Amniotic epithelial cell (primary cell): ENCODE measurements at places on chromosomes 11 and 22.

GRCh38 chr11:78504181-78504580 is 70.5 kb downstream of the NARS2 start:
- DNase-seq: no peak

DNA sequence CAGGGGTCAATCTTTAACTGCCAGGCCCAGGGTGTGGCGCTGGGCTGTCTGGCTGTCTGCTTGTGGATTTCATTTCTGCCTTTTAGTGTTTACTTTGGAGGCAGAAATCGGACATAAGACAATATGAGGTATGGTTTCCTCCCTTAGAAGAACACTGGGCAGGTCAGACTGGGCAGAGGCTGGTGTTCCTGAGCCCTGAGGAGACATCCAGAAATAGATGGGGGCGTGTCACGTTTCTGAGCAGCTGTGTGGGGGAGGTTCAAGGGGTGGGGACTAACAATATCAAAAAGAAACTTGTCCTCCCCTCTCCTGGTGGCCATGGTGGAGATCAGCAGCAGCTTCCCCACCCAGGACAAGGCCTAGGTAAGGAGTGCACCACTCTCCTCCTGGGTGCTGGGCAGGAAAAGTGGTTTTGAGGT is at the start of gene ART1:
Gene ART1, plus strand, starts transcription at position 312 of the 419 bp plus-strand sequence. CDS start 14,086 bp downstream, outside the sequence.
- DNase-seq: no peak

DNA sequence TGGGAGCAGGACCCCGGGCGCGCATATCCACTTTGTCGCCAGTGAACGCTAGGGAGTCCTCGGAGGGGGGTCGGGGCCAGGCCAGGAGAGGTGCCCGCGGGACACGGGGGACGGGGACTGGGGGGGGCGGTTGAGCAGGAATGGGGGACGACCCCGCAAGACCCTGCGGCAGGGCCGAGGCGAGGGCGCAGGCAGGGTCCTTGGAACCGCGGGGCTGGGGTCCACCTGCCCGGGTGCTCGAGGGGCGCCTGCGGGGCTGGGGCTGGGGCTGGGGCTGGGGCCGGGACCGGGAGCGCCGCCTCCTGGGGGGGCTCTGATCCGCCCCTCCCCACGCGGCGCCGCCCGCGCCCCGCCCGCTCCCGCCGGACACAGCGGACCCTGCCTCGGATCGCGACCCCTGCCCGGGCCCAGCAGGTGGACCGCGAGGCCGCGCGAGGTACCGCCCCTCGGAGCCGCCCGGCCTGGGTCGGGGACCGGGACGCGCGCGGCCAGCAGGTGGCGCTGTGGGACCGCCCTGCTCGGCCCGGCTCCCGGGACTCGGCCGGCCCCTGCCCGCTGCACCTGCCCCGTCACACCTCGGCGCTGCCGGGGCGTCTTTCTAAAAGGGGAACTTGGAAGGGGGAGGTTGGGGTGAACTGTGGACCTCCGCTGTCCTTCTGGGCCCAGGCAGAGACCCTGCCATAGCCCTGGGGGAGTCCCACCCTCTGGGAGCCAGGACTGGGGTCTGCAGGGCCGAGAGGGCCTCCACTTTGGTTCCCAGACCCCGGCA is 11.0 kb downstream of the CRELD2 start:
- no peak for DNase-seq

DNA sequence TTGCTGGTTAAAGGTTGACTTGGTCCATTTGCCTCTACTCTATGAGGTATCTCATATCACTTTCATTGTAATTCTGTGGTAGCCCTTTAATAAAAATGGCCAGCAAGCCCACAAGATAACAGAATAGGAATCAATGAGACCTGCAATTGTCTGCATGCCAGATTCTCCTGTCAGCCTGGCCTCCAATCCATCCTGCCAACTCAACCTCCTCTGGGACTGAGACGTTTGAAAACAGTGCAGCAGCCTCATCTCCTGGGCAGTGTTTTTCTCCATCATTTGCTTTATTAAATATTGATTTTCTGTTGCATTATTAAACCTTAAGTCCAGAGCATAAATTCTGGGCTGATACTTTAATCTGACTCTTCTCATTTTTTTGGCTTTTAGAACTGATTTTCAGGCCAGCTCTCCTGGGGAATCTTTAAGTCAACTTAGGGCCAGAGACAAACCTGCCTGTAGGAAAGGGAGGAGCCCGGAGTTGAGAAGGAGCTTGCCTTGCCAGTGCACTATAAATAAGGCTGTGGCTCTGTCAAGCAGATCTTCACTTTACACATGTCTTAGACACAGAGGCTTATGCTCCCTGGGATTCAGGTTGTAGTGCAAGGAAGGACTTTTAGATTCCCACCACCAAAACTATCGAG is 798.0 kb downstream of the NTM start:
- no peak for DNase-seq

GRCh38 chr11:10653946-10654810 is 39.4 kb downstream of the IRAG1 start:
- DNase-seq: peak; percentile 73

DNA sequence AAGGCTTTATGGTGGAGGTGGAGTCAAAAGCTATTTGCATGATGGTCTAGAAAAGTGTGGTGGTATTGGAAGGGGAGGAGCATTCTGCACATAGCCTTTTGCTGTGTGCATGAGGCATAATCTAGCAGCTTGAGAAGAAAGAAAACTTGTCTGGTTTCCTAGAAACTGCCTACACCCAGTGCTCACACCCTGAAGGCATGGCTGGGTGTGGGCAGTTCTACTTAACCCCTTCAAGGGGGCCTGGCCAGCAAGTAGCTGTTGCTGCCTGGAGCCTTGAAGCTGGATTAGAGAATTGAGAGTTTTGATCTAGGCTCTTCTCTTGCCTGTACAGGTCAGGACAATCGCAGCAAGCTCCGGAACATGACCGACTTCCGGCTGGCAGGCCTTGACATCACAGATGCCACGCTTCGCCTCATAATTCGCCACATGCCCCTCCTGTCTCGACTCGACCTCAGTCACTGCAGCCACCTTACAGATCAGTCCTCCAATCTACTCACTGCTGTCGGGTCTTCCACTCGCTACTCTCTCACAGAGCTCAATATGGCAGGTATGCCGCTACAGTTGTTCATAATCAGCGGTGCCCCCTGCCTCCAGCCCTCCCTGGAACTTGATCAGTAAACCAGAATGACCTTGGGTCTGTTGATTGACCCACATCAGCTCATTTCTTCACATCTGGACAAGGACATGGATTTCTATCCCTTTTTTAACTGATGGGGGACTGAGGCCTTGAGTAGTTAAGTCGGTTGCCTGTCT is 12.2 kb upstream of the GRK2 start:
- no peak for DNase-seq

DNA sequence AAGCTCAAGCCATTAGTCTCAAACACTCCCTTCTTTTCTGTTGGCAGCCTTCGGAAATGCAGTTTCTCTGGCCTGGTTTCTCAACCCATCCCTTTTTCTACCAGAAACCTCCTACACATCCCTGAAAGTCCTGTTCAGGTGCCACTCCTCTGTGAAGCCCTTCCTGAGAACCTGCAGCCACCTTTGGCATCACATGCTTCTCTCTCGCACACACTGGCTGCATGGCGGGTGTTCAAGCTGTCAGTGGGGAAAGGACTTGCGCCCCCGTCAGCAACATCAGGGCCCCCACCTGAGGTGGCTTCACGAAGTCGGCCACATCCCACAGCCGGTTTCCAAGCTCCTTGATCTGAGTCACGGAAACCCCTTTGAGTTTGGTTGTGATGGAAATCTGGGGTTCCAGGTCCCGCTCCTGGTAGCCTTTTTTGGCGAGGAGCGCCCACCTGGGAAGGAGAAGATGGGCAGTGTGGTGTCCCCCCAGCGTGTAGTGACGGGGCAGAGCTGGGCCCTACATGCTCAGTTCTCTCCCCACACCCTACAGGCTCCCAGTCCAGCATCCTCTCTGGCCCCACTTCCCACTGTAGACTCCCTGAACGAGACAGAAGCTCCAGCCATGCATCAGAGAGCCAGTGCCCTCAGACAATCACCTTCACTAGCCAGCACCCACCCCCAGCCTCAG is 1.7 kb upstream of the LRRC74B start:
- DNase-seq: no peak

GRCh38 chr11:125992893-125993292 is 47.0 kb downstream of the VSIG10L2 start:
- DNase-seq: no peak

- DNase-seq: no peak
Measured at GRCh38 chr11:65454311-65454695, 31.7 kb downstream of the NEAT1 start.

DNA sequence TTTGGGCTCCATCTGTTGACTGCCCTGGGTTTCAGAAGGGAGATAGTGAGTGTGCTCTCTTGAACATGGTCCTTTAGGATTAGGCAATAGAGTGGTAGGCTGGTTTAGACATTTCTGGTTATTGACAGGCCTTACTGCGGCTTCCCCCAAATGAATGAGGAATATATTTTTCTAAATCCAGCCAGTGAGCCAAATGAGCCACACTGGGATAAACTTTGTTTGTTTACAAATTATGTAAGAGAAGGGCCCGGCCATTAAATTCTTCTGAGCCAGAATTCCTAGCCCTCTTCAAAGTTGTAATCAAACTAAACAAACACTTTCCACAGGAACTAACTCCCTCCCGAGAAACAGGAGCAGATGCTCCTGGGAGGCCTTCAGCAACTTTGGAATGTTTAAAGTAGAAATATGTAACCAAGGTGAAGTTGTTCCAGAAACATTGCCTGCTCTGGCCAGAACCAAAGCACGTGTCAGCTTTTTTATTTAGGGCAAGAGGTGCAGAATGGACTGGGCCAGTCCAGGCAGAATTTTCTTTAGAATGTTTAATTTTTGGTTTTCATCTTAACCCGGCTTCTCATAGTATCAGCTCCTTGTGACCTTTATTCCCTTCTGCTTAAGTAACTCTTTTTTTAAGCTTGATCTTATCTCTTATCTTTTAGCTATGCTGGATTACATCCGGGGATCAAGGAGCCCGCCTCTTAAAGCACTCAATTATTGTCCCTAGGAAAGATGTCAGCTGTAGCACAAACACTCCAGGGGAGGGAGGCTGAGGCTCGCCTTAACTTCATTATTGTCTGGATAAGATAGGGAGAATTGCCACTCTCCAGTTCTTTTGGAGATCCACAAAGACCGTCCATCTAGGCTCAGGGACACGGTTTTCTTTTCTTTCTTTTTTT is 28.7 kb downstream of the ZNRF3 start:
- peak; percentile 37 for DNase-seq

DNA sequence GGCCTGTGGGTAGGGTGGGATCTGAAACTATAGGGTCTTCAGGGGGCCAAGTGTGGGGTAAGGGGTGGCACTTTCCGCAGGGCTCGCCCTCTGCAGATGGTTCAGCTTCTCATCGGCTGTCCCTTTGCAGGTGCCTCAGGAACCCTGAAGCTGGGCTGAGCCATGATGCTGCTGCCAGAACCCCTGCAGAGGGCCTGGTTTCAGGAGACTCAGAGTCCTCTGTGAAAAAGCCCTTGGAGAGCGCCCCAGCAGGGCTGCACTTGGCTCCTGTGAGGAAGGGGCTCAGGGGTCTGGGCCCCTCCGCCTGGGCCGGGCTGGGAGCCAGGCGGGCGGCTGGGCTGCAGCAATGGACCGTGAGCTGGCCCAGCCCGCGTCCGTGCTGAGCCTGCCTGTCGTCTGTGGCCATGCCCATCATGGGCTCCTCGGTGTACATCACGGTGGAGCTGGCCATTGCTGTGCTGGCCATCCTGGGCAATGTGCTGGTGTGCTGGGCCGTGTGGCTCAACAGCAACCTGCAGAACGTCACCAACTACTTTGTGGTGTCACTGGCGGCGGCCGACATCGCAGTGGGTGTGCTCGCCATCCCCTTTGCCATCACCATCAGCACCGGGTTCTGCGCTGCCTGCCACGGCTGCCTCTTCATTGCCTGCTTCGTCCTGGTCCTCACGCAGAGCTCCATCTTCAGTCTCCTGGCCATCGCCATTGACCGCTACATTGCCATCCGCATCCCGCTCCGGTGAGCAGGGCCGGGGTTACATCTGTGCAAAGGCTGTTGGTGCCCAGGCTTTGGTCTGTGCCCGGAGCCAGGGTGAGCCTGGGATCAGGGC is 5.8 kb downstream of the ADORA2A start:
- DNase-seq: no peak

DNA sequence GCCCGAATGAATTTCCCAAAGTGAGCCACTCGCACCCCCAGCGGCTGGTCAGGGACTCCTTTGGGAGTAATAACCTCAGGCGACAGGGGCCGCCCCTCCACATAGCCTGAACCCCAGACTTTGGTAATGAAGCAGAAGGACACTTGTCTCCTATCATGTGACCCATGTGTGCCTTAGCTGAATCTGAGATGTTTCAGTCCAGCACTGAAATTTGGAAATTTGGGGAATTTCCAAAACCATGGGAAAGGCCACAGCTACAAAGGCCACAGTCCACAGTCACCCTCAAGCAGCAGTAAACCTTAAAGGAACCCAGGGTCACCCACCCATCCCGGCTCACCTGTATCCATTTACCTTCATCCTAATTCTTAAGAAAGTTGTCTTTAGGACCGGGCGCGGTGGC is 51.4 kb upstream of the FADD start:
- DNase-seq: no peak

GRCh38 chr22:17281440-17281841 is 62.2 kb upstream of the ADA2 start:
- no peak for DNase-seq

GRCh38 chr11:33064866-33065265 is 25.5 kb downstream of the TCP11L1 start:
- no peak for DNase-seq

- no peak for DNase-seq
Measured at GRCh38 chr22:31820655-31821054, 66.8 kb downstream of the DEPDC5 start.

DNA sequence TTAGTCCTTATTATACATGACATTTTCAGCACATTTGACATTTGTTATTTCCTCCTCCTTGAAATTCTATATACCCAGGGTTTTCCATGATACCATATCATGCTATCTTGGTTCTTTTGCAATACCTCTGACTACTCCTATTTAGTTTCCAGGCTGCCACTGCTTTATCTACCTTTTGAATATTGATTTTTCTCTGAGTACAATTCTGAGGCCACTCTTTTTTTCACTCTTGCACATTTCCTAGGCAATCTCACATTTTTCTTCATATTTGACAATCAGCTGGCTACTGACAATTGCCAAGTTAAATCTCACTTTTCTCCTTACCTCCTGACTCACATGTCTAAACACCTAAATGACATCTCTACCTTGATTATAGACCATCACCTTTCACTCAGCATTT is 11.9 kb downstream of the SBF2 start:
- DNase-seq: no peak

GRCh38 chr11:14317659-14318325 is 41.2 kb downstream of the RRAS2 start:
- DNase-seq: no peak

GRCh38 chr11:1076061-1076665 is 1.5 kb downstream of the MUC2 start:
- DNase-seq: no peak

- no peak for DNase-seq
Measured at GRCh38 chr11:66957971-66958231, 282 bp downstream of the PC start.

GRCh38 chr11:60887556-60887955 is 18.8 kb downstream of the PRPF19 start:
- peak; percentile 61 for DNase-seq
